ENCODE measurements at places on chromosomes 3 and 15.
A peak's percentile ranks its signal among the peaks of the same experiment; 100 is the strongest.

GRCh38 chr3:166201476-166201875 is 364.3 kb upstream of the BCHE start:
- no peak for DNase-seq

DNA sequence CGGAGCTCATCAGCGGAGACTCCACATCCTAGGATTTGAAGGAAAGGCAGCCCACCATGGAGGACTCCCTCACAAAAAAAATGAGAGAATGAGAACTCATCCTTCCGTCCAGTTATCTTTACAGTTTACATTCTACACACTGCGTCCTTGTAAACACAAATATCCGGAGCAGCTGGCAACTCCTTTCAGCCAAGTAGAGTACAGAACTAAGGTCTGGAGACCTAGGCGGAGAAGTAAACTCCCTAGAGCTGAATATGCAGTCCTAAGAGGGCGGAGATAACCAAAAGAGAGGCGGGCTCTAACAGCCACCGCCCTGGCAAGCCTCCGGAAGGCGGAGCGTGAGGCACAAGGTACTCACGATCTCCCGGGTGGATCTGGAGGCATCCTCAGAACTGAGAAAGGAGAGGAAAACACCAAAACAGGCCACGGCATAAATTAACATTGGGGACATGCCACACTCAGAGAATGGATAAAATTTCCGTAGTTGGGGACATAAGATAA is 924 bp upstream of the SIN3A start:
- DNase-seq = peak; percentile 47

- DNase-seq = no peak
Observed at GRCh38 chr3:174755833-174756829, 103.0 kb upstream of the NAALADL2 start.

- DNase-seq = no peak
Observed at GRCh38 chr15:77897896-77898406, 179.6 kb downstream of the TBC1D2B start.

GRCh38 chr15:68620721-68621527 is 42.1 kb downstream of the CORO2B start:
- no peak for DNase-seq

DNA sequence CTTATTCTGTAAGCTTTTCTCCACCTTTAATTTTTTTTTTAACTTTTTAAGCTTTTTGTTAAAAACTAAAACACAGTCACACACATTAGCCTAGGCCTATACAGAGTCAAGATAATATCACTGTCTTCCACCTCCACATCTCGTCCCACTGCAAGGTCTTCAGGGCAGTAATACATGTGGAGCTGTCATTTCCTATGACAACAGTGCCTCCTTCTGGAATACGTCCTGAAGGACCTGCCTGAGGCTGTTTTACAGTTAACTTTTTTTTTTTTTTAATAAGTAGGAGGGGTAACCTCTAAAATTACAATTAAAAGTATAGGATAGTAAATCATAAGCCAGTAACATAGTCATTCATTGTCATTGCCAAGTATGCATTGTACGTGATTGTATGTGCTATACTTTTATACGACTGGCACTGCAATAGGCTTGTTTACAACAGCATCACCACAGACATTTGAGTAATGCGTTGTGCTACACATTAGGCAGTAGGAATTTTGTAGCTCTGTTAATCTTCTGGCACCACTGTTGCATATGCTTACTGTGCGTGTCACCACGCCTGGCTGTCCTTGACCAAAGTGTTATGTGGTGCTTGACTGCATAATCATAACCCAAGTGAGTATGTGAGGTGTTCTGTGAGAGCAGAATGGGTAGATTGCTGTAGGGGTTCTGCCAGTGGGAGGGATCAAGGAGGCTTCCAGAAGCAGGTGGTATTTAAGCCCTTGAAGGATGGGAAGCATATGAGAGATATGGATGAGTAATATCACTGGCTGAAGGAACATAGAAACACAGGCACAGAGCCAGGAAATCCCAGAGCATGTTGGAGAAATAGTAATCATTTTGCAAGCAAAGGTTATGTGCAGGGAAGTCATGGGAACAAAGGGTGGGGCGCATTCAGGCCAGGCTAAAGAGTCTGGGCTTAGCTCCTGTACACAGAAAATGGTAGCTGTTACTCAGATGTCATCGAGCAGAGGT is 18.3 kb downstream of the FBXO22 start:
- DNase-seq = no peak

DNA sequence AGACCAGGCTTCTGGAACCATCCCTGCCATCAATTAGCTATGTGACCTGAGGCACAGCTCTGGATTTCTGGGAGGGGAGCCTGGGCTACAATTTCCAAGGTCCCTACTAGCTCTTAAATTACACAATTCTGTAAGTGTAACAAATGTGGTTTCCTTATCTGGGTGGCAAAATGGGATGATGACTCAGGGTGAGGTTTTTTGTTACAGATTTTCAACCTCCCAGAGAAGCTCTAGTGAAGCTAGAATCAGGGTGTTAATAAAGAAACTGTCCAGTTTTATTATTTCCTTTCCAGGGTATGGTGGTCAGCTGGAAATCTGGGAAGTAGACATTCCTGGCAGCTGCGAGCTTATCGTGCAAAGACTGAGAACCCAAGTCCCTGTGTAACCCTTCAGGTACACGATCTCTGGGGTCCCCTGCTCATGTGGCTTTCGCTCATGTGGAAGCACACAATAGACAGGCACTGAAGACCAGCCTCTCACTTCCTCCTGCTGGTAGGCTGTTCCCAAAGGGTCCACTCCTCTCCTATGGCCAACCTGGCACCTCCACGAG is 7.3 kb downstream of the RAB27A start:
- peak; percentile 80 for DNase-seq

GRCh38 chr3:109963831-109964230 is 626.5 kb upstream of the DPPA4 start:
- no peak for DNase-seq

DNA sequence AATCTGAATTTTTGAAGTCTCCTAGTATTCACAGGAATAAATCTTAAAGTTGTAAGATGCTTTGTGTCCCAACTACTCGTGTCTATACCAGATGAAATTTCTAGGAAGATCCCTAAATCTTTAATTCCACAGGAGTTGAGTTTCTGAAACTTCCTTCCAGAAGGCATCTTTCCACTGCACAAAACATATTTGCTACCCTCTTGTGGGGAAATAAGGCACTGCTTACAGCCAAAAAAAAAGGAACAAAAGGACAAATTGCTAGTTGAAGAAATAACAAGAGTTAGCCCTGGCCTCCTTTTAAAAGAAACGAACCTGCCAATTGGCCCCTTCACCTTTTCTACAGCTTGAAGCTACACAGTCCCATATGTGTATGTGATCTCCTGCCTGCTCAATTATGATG is 54.0 kb downstream of the TAFA4 start:
- DNase-seq = no peak

DNA sequence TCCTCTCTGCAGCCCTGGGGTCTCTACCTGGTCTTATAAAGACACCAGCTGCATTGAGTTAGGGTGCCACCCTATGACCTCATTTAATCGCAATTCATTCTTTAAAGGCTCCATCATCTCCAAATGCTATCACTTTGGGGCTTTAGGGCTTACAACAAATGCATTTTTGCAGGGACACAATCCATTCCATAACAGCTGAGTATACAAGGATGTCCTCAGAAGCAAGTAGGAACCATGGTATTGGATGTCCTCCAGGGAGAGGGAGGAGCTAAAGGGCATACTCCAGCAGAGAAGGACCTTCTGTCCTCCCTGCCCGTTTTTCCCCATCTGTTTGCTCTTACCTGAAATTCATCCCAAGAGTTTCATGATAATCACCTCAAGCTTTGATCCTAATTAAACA is 30.3 kb downstream of the UMPS start:
- no peak for DNase-seq

DNA sequence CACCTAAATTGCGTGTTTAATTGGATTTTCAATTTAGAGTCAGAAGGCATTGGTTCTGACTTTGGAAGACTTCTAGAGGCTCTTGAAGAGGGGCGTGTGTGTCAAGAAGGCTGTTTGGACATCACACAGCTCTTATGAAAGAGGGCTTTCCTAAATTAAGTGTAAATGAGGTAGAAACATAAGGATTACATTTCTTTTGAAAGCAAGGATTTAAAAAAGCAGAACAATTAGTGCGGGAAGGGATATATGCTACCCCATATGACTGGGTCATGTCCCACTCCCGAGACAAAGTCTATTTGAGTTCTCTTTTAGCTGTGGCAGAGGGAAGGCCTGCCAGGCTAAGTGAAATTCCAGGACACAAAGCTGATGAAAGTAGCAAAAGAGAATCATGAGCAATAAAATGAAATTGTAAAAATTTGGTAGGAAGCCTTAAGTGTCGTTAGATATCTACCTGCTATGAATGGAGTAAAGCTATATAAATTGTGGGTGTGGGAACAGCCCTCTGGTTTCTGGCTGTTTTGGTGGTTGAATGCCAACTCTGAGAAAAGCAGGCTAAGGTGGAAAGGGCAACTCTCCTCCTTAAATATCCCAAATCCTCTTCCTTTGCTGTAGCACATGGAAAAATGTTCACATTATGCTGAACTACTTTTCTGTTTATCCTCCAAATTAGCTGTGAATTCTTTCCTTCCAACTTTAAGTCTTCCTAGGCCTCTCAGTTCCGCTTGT is 100.6 kb upstream of the TSC22D2 start:
- DNase-seq = no peak

GRCh38 chr3:27507111-27507510 is 22.9 kb upstream of the SLC4A7 start:
- no peak for DNase-seq

GRCh38 chr3:58409663-58410062 is 24.0 kb downstream of the PDHB start:
- no peak for DNase-seq

DNA sequence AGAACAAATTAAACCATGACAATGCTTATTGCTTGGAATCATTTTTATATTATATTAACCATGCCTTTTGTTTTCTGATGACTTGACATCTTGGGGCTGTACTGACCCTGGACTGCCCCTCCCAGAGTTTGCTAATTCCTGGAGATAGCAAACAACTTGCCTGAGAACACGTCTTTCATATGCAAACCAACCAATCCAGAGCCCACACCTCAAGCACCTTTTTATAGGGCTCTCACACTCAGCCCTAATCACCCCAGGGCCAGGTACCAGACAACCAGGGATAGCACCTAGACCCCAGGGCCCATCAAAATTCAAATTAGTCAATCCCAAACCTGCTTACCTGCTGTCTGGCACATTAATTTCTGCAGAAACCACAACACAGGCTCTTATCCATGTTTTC is 36.9 kb downstream of the MRPS11 start:
- DNase-seq = no peak

DNA sequence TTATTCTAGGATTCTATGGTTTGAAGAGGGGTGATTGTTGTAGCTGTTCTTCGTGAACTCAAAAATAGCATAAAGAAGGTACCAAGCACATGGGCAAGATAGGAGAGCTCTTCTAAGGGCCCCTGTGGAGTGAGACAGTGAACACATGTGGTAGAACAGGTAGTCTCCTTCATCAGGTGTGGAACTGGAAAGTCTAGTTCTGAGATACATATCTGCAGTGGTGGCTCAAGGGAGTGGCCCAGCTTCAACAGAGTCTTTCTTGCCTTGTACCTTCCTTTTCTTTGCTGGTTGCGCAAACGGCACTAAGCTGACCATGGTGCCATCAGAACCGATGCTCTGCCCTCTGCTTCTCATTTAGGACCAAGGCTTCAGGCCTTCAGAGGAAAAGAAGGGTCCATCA is 65.2 kb downstream of the CERS3 start:
- no peak for DNase-seq

DNA sequence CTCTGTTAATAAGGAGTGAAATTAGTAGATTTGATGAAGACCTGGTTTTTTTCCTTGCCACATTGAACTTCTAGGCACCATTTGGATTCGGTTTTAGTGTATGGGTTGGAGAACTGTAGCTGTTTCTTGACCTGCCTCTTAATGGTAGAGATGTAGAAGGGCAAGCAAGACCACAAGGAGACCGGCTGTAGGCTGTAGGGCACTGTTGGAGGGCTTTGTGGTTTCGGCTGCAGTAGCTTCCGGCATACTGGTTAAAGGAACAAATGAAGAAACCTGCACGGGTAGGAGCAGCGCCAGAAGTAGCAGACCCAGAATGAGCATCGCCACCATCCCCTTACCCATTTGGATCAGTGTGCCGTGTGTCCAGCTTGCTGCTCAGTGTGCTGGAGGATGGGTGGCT is 7.9 kb downstream of the PCLAF start:
- no peak for DNase-seq

- no peak for DNase-seq
Observed at GRCh38 chr3:171694888-171695287, 115.4 kb downstream of the PLD1 start.

- DNase-seq = no peak
Observed at GRCh38 chr3:72563690-72564370, 284.4 kb downstream of the SHQ1 start.

DNA sequence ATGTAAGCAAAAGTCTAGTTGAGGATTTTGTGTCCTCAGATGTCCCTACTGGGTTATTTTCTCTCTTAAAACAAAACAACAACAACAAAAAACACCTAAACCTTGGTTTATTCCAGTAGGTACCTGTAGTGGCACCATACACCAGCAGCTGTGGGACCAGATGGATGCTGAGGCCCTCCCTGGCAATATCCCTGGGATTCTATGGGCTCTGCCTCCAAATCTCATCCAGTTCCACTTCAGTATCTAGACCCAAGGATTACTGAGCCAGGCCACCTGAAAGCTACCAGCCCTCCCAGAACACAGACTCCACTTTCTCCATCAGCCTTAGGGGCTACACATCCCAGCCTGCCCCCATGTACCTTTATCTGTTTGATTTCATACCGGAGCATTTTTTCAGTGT is 1.7 kb downstream of the TIMP4 start:
- DNase-seq = no peak

- DNase-seq = no peak
Observed at GRCh38 chr15:95843241-95843910, 487.1 kb upstream of the NR2F2 start.

DNA sequence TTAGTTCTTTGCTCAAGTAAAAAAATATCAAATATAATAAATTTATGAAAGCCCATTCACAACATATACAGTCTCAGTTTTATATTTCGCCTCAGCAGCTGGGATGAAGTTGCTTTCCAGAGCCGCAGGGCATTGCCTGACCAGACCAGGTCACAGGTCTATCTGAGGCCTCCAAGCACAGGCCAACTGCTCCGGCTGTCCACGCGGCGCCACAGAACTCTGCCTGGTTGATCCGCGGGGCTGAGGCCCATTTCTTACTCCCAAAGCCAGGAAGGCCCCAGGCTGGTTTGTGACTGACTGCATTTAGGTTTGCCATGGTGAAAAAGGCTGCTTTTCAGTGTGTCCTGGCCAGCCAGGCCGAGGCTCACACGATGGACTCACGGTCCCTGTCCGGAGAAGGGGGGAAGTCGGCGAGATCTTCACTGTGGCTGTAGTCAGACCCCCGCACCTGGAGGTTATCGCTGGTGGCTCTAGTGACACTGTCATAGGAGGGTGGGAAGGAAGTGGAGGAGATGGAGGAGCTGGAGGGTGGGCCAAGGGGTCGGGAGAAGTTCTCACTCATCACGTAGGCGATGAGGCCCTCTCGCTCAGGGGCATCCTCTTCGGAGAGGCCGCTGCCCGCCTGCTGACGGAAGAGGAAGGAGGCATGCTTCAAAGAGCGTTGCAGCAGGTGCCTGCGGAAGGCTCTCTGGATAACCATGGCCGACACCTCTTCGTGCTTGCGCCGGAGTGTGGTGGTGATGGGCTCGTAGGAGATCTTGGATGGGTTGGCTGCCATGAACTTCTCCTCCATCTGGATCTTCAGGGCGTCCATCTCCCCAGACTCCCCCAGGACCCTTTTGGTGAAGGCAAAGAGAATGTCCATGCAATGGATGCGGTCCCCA is 54.1 kb downstream of the EXOG start:
- DNase-seq = no peak

- no peak for DNase-seq
Observed at GRCh38 chr3:124698030-124698770, 32.1 kb upstream of the UMPS start.
